ENCODE measurements at places on chromosomes 3 and 15.
A peak's percentile ranks its signal among the peaks of the same experiment; 100 is the strongest.

DNA sequence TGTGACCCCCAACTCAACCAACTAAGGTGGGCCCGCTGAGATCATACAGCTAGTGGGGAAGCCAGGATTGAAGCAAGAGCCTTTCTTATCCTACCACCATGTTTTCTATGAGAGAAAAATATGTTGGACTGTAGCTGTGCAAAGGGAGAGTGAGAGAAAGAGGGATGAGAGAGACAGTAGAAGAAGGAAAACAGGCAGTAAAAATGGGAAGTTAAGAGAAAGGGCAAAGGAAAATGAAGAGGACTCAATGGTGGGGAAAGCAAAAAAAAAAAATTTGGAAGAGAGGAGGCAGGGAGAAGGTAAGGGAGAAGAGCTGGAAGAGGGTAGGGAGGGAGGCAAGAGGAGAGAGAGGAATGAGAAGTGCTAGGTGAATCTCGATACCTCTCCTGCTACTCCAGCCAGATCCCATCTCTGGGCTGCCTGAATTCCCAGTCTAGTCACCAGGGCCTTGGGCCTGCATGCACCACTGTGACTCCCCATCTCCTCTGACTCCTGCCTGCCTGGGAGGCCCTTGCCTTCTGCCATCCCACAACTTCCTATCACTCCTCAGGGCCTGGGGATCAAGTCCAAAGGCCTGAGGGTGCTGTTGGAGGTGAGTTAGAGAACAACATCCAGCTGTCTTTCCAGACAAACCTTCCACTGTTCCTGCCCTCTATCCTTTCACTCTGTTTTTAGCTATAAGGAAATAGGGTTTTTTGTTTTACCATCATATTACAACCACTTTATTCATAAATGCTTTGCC, 15.7 kb downstream of the FAM81A start:
- no peak for DNase-seq

- DNase-seq: no peak
These were observed 27.2 kb downstream of the ABI3BP start for GRCh38 chr3:100966049-100966491.

DNA sequence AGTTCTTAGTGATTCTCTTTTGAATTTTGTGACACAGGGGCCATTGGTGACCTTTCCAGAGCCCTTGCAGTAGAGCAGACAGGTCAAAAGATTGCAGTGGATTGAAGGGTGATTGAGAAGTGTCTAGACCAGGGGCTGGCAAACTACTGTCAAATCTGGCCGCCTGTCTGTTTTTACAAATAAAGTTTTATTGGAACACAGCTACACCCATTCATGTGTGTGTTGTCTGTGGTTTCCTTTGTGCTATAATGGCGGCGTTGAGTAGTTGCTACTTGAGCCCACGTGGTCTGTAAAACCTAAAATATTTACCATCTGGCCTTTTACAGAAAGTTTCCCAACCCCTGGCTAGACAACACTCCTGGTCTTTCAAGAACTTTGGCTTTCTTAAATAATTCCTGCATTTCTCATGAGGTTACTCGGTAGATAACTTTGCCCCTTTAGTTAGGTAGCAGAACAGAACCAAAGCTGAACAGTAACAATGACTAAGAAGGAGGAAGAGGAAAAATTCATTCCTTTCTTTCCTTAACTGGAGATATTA, 265.1 kb upstream of the NR2E3 start:
- no peak for DNase-seq

DNA sequence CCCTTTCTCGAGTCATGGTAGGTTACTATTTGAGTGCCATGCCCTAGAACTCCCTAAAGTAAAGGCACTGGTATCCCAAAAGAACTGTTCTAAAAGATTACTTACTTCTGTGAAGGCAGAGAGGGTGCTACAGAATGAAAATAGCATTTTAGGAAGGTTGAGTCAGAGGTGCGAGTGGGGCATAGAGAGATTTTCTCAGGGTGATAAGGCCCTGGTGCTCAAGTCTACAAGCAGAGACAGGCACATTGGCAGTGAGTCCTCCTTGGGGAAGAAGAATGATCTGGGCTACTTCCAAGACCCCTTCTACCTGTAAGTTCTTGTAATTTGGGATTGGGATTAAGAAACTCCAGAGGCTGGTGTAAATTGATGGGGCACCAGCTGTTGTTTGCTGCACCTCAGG, 96.7 kb downstream of the AKAP13 start:
- no peak for DNase-seq

- no peak for DNase-seq
These were observed 17.0 kb downstream of the SYNM start for GRCh38 chr15:99121691-99122410.

DNA sequence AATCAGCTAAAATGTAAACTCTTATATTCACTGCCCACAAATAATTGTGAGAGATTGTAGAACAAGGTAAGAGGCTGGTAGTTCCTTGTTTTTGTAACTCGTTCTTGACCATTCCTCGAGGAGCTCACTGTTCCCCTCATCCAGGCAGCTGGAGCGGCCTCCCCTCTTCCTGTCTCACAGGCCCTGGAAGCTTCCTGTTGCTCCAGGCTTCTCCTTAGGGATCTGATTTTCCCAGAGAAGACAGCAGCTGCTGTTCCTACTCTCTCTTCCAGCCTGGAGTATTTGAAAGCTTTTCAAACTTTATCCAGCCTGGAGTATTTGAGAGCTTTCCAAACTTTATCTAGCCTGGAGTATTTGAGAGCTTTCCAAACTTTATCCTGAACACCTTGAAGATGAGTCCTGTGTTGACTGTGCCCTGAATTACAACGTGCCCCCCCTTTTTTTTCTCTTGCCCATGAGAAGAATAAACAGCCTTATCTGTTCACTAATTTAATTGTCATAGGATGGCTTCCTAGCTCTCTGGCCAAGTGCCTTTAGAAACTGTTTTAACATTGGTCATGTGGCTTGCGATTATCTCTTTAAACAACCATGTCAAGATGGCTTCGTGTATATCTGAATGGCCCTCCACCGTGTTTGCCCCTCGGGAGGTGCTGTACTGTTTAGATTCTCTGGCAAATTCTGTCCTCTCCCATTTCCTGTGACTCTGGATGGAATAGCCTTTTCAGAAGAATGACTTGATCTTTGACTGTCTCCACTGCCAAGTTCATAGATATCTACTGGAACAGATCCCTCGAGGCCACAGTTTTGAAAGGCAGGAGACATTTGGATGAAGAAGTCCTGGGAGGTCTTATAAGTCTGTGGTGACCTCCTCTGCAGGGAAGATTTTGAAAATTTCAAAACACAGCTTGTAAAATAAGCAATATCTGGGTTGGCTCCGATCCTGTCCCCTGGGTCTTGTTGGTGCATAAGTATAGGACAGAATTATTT, 4.8 kb downstream of the ADAMTSL3 start:
- no peak for DNase-seq

GRCh38 chr3:152328841-152329240, 60.1 kb downstream of the MBNL1 start:
- peak; percentile 67 for DNase-seq

DNA sequence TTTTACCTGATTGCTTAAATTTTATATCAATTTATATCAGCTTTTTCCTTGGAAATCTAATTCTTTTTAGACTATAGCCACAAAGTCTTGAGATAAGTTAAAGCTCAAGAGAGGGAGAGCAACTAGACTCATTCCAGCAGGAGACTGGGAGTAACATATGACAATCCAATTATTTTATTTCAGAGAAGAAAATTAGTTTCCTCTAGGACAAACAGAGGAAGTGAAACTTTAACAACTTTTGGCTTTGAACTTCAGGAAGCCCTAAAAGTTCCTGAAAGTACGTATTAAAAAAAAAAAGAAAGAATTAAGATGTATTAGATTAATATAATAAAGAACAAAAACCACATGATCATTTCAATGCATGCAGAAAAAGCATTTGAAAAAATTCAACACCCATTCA, 13.9 kb upstream of the UBE2E2 start:
- DNase-seq: no peak

Data from fibroblast of skin of left biceps (primary cell).